ENCODE measurements at places on chromosomes 3 and 15.

DNA sequence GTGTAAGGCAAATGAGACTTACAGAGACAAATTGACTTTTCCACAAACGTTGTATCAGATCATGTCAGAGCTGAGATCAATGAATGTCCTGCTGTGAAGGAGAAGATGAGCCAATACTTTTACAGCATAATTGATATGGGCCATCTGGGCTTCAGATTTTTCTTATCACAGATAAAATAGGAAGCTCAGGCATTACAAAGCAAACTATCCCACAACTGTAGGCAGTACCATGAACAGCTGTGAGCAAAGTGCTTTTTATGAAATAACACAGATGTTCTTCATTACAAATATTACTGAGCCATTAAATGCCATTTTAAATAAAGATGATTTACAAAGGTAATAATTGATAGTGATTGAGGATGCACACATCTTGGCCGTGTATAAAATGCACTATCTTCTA, 852.3 kb downstream of the OTOL1 start:
- no peak for DNase-seq

GRCh38 chr3:53457068-53457467, 37.3 kb upstream of the CACNA1D start:
- DNase-seq: no peak

DNA sequence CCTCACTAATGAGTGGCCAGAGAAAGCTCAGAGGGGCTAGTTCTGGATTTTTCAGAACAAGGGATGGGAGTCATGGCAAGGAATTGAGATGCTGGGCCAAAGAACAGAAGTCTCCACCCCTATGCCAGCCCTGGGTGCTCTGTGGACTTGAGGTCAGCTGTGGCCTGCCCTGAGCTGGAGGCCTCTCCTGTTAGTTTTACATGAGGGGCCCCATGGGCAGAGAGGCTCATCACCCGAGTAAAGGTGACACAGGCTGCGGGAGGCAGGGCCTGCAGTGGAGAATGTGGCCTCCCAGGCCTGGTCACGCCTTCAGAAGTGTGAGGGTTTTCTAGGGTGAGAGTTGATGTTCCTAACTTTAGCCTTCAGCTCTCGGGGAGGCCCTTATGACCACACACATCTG, 44.9 kb downstream of the ABHD5 start:
- no peak for DNase-seq

- DNase-seq: no peak
These were observed 755.3 kb downstream of the ROBO1 start for GRCh38 chr3:79012530-79012913.

DNA sequence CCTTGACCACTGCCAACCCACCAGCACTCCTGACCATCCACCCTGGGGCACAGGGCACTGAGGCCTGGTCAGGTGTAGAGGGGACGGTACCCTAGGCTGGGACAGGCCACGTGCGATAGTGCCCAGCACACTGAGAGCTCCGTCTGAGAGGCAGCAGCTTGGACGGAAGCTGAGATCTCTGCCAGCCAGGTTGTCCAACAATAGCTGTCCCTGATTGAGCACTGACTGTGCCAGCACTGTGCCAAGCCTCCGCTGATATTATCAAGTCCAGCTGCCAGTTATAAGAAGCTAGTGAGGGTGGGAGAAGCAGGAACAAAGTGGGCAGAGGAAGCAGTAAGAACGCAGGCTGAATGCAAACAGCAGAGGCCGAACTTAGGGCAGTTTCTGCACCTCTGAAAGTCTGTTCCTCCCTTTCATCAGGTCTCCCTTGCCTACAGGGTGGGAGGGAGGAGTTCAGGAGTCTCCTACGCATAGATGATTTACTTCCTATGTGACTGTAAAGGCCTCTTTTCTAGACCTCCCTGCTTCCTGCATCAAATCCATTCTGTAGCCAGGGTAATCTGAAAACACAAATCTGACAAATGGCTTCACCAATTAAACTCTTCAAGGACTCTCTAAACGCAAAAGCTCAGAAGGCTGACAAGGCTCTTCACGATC, 29.7 kb downstream of the MRPS11 start:
- DNase-seq: no peak

DNA sequence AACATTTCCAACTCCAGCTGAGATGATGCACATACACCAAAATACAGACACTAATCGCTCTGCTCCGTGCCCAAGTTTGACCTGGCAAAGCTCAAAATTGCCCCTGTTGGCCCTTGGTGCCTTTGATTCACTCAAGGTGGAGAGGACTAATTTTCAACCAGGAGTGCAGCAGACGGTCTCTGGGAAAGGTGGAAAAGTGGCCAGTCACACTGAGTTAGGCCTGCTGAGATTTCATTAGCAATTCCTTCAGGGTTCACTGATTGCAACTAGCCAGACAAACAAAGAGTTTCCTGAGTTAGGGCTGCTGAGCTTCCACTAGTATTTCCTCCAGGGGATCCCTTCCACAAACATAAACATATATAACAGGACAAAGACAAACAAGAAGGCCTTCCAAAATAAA, 28.7 kb upstream of the LHFPL4 start:
- DNase-seq: no peak

DNA sequence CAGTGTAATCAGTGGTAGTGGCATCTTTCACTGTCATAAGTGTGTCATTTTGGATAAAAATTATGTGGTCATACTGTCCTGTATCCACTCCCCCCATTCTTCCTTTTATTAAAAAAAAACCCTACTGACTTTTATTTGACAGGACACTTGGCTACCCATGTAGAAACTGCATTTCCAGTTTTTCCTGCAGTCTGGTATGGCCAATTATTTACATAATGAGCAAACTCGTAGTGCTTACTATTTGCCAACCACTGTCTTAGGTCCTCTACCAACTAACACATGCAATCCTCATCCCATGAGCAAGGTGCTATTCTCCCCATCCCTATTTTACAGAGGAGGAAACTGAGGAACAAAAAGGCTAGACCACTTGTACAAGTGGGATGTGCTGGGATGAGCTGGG, 129.1 kb downstream of the MECOM start:
- no peak for DNase-seq

GRCh38 chr3:42702066-42702951, at the start of gene HHATL:
TSS of gene HHATL (minus strand) at chr3:42702798. CDS start at chr3:42700826, 1,972 bp downstream.
- DNase-seq: no peak

- DNase-seq: no peak
These were observed 143.2 kb upstream of the PRR20G start for GRCh38 chr3:127431066-127431465.

All from activated CD4-positive, alpha-beta T cell treated with anti-CD3 and anti-CD28 coated beads for 48 hours (primary cell).